GM12878 (cell line): ENCODE measurements at places on chromosomes 11 and 22.

DNA sequence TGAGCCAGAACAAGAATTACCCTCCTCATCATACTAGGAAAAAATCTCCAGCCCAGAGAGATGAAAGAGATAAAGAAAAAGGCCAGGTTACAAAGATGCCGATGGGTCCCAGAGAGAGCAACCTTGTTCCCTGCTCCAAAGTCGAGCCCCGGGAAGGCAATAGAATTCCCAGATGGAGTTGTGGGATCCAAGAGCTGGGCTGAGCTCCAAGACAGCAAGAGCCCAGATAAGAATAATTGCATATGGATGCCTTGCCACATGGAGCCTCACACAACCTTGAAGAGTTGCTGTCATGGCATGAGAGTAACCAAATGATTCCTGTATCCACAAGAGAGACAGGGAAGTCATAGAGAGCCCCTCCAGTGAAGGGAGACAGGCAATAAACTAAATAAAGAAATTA, 30.9 kb downstream of the IL10RA start:
- H3K27me3 ChIP-seq = no peaks in the 10 kb centered on the region
- no peak overlapping the region for H3K27ac ChIP-seq
- DNase-seq = no peak
- no peak overlapping the region for H3K4me3 ChIP-seq
- no peaks in the 10 kb centered on the region for H3K36me3 ChIP-seq

DNA sequence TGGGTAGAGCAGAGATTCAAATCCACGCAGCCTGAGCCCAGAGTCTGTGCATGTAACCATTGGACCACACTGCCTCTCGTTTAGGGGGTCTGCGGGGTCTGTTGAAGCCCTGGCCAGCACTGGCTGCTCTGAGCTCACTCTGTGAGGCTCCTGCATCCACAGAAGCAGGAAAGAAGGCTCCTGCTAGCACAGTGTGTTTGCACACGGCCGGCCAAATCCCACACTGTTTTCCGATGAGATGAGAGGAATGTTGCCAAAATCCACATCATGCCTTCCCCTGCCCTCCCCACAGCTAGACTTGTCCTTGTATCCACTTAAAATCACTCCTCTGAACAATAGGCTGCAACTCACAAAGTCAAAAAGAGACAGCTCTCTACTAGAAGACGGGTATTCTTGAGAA, 10.6 kb upstream of the SLC22A12 start:
- H3K27ac ChIP-seq = no peak overlapping the region
- no peak overlapping the region for H3K4me3 ChIP-seq
- no peaks in the 10 kb centered on the region for H3K36me3 ChIP-seq
- peaks cover 4% of the 10 kb centered on the region; the same call in 1 of the 2 replicates for H3K27me3 ChIP-seq
- no peaks in the 10 kb centered on the region for H3K4me1 ChIP-seq

DNA sequence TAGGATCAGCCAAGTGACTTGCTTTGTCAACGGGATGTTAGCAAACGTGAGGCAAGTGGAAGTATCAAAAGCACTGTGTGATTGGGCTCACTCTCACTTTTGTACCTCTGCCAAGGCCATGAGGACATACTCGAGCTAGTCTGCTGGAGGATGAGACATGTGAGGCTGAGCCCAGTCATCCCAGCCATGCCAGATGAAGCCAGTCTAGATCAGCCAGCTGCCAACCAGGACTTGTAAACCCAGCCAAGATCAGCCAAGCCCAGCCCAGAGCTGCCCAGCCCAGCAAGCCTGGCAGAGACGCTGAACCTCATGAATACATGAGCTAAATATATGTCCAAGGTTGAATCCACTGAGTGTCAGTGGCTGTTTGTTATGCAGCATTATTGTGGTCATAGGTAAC, 369.7 kb downstream of the MN1 start:
- H3K4me3 ChIP-seq = no peak overlapping the region
- no peaks in the 10 kb centered on the region for H3K36me3 ChIP-seq
- no peak overlapping the region for H3K27ac ChIP-seq
- no peaks in the 10 kb centered on the region for H3K4me1 ChIP-seq
- H3K27me3 ChIP-seq = no peaks in the 10 kb centered on the region

GRCh38 chr11:76622493-76623094, 48.0 kb downstream of the LRRC32 start:
- no peak for DNase-seq
- H3K27ac ChIP-seq = no peak overlapping the region
- H3K36me3 ChIP-seq = no peaks in the 10 kb centered on the region
- H3K27me3 ChIP-seq = peaks cover 13% of the 10 kb centered on the region; the same call in 1 of the 2 replicates

DNA sequence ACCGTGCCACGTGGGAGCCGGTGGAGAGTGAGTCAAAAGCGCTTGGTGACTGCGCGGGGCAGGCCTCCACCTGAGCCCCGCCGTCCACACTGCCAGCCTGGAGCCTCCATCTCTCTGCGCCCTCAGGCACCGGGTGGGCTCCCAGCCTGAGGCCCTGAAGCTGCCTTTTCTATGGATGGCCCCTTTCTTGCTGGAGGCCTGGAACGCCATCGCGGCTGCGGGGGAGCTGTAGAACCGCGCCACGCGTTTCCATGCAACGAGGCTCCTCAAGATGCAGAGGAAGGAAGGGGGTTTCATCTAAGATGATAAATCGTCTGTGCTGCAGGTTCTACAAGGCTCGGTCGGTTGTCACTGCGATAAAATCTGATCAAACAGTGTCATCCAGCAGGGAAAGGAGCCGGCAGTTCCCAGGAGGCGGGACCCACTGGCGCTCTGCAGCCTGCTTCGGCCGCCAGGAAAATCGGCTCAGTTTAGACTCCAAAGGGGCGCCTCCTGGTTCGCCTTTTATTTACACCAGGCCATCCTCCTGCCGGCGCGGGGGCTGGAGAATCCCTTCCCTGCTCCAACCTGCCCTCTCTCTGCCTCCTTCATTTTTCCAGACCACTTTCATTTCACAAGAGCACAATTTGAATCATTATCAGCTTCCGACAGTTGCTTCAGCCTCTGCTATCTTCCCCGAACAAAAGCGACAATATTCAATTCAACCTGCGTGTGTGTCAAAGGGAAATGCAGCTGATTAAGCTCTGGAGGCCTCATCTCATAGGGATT, 624.4 kb downstream of the BRD1 start:
- no peaks in the 10 kb centered on the region for H3K27me3 ChIP-seq
- no peak for DNase-seq
- H3K4me3 ChIP-seq = no peak overlapping the region
- H3K27ac ChIP-seq = no peak overlapping the region

DNA sequence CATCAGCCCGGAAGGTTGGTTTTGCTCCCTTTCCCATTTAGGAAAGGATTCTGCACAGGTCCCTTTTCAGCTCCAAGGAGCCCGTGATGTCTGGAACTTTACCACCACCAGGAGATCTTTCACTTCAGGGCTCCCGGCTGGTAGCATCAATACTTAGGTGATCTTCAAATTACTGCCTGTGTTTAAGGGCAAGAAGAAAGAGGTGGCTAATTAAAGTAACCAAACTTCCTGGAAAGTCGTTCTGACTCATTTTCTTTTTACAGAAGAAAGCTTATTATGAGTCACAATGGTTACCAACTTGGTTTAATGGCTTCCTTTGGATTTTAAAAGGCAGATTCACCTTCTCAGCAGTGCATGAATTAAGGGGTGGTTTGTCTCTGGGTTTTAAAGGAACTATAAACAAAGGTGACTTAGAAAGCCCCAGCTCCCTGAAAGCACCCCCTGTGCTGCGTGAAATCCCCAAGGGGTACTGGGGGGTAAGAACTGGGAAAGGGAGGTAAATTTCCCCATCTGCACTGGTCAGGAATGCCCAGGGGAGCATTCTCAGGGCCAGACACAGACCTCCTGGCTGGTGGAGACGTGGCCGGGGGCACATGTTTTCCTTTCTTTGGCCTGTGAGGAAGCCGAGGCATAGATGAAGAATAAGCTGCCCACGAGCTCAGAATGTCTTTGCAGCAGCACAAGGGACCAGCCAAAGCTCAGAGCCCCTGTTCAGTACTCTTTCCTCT, 8.8 kb downstream of the POU2F3 start:
- peak overlapping the region; percentile 34; the same call in 1 of the 2 replicates for H3K4me3 ChIP-seq
- peaks cover 37% of the 10 kb centered on the region for H3K4me1 ChIP-seq
- no peaks in the 10 kb centered on the region; the same call in 1 of the 2 replicates for H3K27me3 ChIP-seq
- H3K36me3 ChIP-seq = no peaks in the 10 kb centered on the region
- H3K27ac ChIP-seq = peak overlapping the region; percentile 39

- H3K4me1 ChIP-seq = no peaks in the 10 kb centered on the region
- H3K36me3 ChIP-seq = no peaks in the 10 kb centered on the region
- H3K27me3 ChIP-seq = no peaks in the 10 kb centered on the region
- no peak overlapping the region for H3K27ac ChIP-seq
Observed at GRCh38 chr11:124656774-124657630, 16.5 kb downstream of the SIAE start.

- no peak overlapping the region for H3K27ac ChIP-seq
- no peaks in the 10 kb centered on the region; the same call in 1 of the 2 replicates for H3K27me3 ChIP-seq
- H3K4me3 ChIP-seq = no peak overlapping the region
- H3K36me3 ChIP-seq = no peaks in the 10 kb centered on the region
- no peak for DNase-seq
Observed at GRCh38 chr11:83641511-83641910, 355.3 kb upstream of the CCDC90B start.

- peaks cover 16% of the 10 kb centered on the region for H3K4me1 ChIP-seq
- H3K4me3 ChIP-seq = no peak overlapping the region
- H3K27ac ChIP-seq = no peak overlapping the region
- H3K27me3 ChIP-seq = no peaks in the 10 kb centered on the region
- no peak for DNase-seq
- H3K36me3 ChIP-seq = peaks cover 2% of the 10 kb centered on the region; the same call in 1 of the 2 replicates
Observed at GRCh38 chr22:30321461-30321860, 5.3 kb downstream of the TBC1D10A start.

- H3K36me3 ChIP-seq = peaks cover 6% of the 10 kb centered on the region
- peak overlapping the region; percentile 97 for H3K4me3 ChIP-seq
- peak overlapping the region; percentile 91 for H3K27ac ChIP-seq
- no peak for DNase-seq
- no peaks in the 10 kb centered on the region for H3K27me3 ChIP-seq
Observed at GRCh38 chr22:46764779-46765485, 2.5 kb downstream of the TBC1D22A start.

DNA sequence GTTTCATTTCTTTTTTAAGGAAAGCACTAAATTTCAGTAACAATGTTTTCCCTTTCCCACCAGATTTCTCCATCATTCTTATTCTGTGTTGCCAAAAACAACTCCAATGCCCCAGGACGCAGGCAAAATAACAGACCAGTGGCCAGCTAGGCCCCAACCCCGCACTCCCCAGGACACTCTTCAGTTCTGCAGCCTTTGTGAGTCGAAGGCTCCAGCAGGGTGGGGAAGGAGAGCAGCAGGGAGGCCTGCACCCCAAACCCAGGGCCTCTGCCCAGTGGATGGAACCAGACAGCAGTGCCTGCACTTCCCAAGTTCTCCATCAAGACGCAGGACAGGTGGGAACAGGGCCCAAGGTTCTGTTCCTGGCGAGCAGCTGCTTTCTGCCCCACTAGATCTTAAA, 34.4 kb downstream of the PPP2R1B start:
- no peaks in the 10 kb centered on the region for H3K27me3 ChIP-seq
- H3K36me3 ChIP-seq = peaks cover 5% of the 10 kb centered on the region; the same call in 1 of the 2 replicates
- no peaks in the 10 kb centered on the region for H3K4me1 ChIP-seq
- H3K27ac ChIP-seq = no peak overlapping the region

GRCh38 chr11:129620237-129621104, 195.2 kb upstream of the TMEM45B start:
- no peaks in the 10 kb centered on the region for H3K27me3 ChIP-seq
- DNase-seq = no peak
- H3K27ac ChIP-seq = no peak overlapping the region
- H3K4me3 ChIP-seq = no peak overlapping the region
- H3K4me1 ChIP-seq = no peaks in the 10 kb centered on the region
- no peaks in the 10 kb centered on the region for H3K36me3 ChIP-seq

GRCh38 chr11:6194065-6194581, 4.9 kb upstream of the OR52W1 start:
- H3K27ac ChIP-seq = no peak overlapping the region
- no peak overlapping the region for H3K4me3 ChIP-seq
- no peaks in the 10 kb centered on the region for H3K27me3 ChIP-seq
- no peak for DNase-seq

GRCh38 chr11:645536-645935, 8.5 kb downstream of the DRD4 start:
- H3K36me3 ChIP-seq = peaks cover 2% of the 10 kb centered on the region
- H3K27ac ChIP-seq = peak overlapping the region; percentile 42
- H3K27me3 ChIP-seq = no peaks in the 10 kb centered on the region
- DNase-seq = no peak
- H3K4me1 ChIP-seq = peaks cover 13% of the 10 kb centered on the region
- no peak overlapping the region for H3K4me3 ChIP-seq

- no peak overlapping the region for H3K27ac ChIP-seq
- no peaks in the 10 kb centered on the region for H3K36me3 ChIP-seq
- no peak for DNase-seq
- H3K27me3 ChIP-seq = no peaks in the 10 kb centered on the region; the same call in 1 of the 2 replicates
Observed at GRCh38 chr11:12121011-12121410, 10.6 kb downstream of the MICAL2 start.

DNA sequence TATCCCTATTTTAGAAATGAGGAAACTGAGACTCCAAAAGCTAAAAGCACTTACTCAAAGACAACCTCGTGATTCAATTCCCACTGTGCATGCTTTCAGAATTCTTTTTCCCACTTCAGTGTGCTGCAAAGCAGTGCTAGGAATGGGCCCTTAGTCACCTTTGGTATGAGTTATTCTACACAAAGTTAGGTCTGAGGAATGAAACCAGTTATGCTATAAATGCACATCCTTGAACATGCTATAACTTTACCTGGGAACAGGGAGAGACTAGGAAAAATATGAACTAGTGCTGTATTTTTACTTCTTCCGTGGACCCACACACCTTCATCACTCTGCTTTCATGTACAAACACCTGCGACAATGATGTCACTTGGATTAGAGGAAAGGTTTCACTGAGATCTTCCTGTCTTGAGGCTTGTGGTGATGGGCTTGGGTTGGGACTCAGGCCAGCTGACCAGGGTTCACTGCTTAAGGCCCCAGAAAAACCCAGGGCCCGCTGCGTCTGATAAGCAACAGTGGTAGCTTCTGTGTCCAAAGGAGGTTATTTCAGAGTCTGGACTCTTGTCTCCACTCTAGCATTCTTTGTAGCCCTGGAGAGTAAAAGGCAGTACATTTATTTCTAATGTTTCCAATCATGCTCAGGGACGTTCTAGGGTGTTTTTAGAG, 81.6 kb downstream of the ZC3H12C start:
- no peak overlapping the region for H3K27ac ChIP-seq
- H3K36me3 ChIP-seq = no peaks in the 10 kb centered on the region
- H3K4me3 ChIP-seq = no peak overlapping the region
- H3K4me1 ChIP-seq = no peaks in the 10 kb centered on the region
- H3K27me3 ChIP-seq = no peaks in the 10 kb centered on the region

DNA sequence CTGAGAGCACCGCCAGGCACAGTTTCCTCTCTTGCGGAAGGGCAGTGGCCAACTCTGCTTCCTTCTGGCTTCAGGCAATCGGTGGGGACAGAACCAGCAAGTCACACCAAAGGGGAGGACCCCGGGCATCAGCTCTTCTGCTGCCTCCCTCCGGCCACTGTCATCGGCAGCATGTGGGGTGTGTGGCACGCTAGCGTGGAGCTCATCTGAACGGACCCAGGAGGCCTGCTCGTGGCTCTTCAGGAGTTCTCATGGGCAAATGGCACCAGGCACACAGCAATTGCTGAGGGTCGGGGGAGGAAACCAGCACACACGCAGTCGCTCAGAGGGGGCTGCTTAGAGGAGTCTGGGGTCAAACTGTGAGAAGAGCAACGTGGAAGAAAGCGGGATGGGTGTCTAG, 26.9 kb downstream of the B3GAT1 start:
- H3K4me1 ChIP-seq = no peaks in the 10 kb centered on the region
- no peak overlapping the region for H3K4me3 ChIP-seq
- no peaks in the 10 kb centered on the region; the same call in 1 of the 2 replicates for H3K27me3 ChIP-seq
